ENCODE measurements at places on chromosomes 1 and 21.

DNA sequence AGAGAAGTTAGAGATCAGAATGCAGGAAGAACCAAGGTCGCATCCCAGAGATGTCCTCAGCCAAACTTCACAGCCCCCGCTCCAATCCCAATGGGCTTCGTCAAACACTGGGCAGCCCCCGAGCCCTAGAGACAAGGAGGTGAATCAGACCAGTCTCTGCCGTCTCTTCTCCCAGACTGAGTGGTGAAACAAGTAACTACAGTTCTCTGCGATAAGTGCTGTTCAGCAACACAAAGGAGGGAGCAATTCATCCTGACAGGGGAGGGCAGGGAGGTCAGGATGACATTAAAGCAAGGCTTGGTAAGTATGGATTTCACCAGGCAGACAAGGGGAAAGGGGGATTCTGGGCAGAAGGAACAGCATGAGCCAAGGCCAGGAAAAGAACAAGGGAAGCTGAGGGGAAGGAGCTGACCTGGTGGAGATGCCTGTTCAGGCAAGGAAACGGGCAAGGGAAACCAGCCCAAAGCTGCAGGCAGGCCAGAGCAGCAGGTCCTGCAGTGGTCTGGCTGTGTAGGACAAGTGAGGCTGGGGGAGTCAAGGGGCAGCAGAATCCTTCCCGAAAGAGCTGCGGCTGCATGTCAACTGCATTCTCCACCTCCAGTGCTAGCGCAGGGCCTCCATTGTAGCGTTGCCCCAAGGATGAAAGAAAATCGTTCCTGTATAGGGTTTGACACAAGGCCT is 13.6 kb upstream of the ERI3 start:
- no peak for DNase-seq

- no peak for DNase-seq
Observed at GRCh38 chr21:38819719-38820159, 14.0 kb downstream of the ETS2 start.

GRCh38 chr1:63836830-63837229 is 63.0 kb downstream of the ROR1 start:
- no peak for DNase-seq

DNA sequence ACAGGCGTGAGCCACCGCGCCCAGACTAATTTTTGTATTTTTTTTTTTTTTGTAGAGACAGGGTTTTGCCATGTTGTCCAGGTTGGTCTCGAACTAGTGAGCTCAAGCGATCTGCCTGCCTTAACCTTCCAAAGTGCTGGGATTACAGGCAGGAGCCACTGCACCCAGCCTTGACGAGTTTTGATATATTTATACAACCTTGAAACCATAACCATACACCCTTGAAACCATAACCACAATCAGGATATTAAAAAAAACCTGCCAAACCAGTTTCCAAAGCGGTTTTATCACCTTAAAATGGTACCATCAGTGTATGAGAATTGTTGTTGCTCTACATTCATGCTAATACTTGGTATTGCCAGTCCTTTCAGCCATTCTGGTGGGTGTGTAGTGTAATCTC is 3.7 kb upstream of the PHACTR4 start:
- no peak for DNase-seq
